ENCODE measurements at places on chromosomes 16 and 17.
A peak's percentile ranks its signal among the peaks of the same experiment; 100 is the strongest.

- no peak for DNase-seq
Observed at GRCh38 chr17:72971226-72971880, 121.1 kb downstream of the SLC39A11 start.

DNA sequence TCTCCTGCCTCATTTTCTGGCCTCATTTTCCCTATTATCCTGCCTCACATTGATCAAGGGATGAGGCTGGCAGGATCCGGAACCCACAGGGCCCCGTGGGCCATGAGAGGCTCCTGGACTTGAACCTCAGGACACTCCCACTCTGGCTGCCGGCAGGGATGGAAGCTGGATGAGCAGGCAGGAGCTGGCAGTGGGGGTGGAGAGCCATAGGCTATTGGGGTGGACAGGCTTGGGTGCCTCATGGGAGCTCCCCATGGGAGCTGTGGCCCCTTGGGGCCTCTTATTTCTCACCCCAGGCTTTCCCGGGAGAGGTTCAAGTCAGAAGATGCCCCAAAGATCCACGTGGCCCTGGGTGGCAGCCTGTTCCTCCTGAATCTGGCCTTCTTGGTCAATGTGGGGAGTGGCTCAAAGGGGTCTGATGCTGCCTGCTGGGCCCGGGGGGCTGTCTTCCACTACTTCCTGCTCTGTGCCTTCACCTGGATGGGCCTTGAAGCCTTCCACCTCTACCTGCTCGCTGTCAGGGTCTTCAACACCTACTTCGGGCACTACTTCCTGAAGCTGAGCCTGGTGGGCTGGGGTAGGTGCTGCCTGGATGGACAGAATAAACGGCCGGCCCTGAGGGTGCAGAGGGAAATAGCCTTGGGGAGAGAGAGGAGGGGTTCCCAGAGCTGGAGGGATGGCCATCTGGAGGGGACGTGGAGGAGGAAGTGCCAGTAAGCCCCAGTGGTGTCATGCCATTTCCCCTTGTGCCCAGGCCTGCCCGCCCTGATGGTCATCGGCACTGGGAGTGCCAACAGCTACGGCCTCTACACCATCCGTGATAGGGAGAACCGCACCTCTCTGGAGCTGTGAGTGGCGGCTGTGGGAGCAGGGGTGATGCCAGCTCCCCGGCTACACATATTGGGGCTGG, 10.7 kb upstream of the DRC7 start:
- no peak for DNase-seq

GRCh38 chr16:1696863-1697262, 9.1 kb upstream of the MAPK8IP3 start:
- DNase-seq, result no peak

DNA sequence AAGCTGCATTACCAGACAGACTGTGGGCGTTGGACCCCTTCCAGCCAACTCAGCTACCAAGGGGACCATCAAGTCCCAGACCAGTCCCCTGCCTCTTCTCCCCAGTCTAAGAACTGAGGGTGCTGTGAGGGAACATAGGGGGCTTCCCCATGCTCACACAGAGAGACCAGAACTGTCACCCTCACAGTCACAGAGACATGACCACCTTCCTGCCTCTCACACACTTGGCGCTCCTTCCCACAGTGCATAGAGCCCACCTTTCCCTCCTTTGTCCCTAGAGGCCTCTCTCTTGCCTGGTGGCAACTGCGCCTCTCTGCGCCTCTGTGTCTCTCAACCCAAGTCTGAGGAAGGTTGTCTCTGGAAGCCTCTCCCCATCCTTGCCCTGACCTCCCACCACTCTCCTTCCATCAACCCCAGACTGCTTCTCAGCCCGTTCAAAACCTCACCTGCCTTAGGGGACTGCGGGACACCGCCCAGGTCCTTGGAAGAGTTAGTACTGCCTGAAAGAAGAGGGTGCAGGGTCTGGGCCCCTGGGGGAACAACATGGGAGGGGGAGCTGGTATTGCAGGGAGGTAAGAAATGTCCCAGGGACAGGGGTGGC, 6.1 kb upstream of the LHX1 start:
- DNase-seq, result no peak

- no peak for DNase-seq
Observed at GRCh38 chr17:61442878-61443474, 9.2 kb upstream of the TBX4 start.

DNA sequence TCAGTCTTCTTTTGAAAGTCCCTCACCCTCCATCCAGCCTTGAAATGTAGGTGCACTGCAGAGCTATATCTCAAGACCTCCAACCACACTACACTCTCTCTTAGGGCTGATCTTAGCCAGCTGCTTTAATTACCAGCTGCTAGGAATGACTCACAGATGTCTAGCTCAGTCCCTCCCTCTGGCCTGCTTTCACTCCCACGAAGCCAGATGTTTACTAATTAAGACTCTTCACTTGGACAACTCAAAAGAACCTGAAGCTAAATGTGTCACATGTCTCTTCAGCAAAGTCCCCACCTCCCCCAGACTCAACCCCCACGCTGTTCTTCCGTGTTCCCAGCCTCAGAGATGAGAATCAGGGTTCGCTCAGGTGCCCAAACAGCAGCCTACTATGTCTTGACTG, 2.6 kb downstream of the GTF3C1 start:
- DNase-seq, result no peak

DNA sequence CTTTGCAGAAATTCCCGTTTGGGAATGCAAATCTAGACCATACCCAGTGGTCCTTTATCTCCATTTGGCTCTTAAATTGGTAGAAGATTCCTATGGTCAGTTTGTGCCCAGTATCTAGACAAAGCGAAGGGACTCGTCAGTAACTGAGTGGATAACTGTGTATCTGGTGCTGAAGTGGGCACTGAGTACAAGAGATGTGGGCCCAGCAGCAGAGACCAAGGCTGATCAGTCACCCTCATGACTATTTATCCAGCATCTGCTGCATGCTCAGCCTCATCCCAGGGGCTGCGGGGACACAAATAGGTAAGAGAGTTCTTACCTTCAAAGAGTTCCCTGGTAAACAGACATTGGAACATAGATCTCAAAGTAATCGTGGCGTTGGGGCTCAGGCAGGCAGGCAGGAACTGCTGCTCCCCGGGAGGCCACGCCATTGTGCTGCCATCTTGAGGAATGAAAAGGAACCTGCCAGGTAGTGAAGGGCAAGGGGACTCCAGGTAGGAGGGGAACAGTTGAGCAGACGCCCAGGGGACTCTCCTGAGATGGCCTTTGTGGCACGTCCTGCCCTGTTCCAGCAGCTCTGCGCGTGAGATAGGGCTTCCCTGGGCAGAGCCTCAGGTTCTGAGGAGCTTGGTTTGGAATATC, 10.3 kb downstream of the NT5M start:
- DNase-seq, result peak; percentile 79

- DNase-seq, result peak; percentile 79
Observed at GRCh38 chr16:67672739-67673662, 6.4 kb downstream of the C16orf86 start.

DNA sequence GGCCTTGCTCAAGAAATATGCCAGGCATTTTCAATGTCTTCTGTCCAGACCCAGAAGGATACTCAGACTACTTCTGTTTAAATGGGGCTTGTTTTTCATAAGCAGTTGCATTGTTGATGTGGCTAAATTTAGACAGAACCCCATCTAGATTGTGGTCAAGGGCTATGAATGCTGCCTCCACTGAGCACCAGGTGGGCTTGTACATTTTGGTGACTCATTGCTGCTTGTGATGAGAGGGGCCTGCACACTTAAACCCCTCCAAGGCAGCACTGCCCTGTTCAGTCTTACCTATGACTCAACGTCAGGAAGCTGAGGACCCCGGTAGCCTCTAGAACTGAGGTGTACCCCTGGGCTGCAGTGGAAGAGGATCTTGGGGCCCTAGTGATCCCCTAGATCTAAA, 144.0 kb downstream of the PRKCA start:
- no peak for DNase-seq

- DNase-seq, result no peak
Observed at GRCh38 chr17:7223375-7223774, 3.6 kb downstream of the ACADVL start.

GRCh38 chr17:1164935-1165556, 14.7 kb downstream of the ABR start:
- DNase-seq, result no peak

DNA sequence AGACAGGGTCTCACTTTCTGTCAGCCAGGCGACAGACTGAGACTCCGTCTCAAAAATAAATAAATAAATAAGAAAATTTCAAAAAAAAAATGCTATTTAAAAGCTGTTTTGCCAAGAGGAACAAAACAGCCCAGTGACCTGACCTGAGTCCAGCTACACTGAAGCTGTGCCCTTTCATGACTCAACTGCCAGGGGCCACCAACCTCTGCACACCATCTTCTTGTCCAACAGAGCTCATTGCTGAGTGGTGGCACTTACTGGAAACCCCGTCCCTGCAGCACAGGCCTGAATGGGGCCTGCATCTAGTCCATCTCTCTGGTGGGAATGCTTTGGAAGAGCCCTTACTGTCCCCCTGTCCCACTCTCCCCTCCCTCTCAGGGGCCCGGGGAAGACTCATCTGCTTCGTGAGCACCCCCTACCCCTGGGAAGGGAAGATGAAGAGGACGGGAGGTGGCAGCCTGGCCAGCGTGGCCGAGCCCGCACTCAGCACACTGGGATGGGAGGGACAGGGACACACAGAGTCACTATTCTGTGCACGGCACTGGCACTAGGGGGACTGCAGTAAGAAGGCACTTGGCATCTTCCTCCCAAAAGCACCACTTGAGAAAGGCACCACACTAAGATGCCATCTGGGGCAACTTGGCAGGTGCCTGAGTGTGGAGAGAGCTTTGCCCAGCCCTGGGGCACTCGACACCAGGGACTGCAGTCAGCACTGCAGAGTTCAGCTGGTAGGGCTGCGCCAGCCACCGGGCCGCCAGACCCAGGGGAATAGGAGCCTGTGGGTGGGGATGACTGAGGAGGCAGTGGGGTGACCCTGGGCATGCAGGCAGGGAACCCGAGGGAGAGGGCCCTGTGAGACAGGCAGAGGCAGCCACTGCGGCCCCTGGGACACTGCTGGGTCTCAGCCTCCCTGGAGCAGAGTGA, 13.5 kb downstream of the FBXO31 start:
- no peak for DNase-seq

GRCh38 chr16:12760819-12761611, 42.7 kb downstream of the CPPED1 start:
- no peak for DNase-seq

- no peak for DNase-seq
Observed at GRCh38 chr17:28663723-28664122, 1.7 kb downstream of the SUPT6H start.

DNA sequence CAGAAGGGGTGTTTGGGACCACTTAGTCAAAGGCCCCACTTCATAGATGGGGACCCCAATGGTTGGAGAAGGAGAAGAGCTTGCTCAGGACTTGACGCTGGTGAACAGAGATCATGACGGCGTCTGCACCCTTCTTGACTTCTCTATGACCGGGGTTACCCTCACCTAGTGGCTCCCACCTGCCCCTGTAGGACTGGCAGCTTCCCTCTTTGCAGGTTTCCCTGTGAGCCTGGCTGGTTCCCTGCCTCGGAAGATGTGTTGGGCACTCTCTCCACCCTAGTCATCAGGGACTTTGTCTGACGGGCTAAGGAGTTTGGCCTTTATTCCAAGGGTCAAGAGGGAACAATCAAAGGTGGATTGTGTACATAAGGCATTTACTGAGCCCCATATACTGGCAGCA, 22.7 kb downstream of the TBX4 start:
- DNase-seq, result no peak

DNA sequence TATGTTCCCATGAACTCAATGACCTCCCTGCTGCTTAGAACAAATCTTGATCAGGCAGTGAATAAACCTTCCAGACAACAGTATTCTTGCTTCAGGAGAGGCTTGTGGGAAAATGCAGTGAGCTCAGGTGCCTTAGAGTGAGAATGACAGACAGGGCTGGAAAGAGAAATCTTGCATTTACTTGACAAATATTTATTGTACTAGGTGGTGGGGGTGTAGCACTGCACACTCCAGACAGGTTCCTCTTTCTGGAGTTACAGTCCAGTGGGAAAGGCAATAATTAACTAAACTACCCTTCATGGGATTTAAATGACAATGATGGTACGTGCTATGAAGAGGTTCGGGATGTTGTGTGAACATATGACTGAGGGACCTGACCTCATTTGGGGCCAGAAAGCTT, 182.9 kb downstream of the SHISA9 start:
- DNase-seq, result no peak

- DNase-seq, result peak; percentile 41
Observed at GRCh38 chr16:14310519-14310991, 239.4 kb downstream of the MRTFB start.

GRCh38 chr16:25413975-25414374, 156.3 kb upstream of the ZKSCAN2 start:
- DNase-seq, result no peak

- no peak for DNase-seq
Observed at GRCh38 chr17:44408786-44409185, 19.3 kb upstream of the ITGA2B start.

DNA sequence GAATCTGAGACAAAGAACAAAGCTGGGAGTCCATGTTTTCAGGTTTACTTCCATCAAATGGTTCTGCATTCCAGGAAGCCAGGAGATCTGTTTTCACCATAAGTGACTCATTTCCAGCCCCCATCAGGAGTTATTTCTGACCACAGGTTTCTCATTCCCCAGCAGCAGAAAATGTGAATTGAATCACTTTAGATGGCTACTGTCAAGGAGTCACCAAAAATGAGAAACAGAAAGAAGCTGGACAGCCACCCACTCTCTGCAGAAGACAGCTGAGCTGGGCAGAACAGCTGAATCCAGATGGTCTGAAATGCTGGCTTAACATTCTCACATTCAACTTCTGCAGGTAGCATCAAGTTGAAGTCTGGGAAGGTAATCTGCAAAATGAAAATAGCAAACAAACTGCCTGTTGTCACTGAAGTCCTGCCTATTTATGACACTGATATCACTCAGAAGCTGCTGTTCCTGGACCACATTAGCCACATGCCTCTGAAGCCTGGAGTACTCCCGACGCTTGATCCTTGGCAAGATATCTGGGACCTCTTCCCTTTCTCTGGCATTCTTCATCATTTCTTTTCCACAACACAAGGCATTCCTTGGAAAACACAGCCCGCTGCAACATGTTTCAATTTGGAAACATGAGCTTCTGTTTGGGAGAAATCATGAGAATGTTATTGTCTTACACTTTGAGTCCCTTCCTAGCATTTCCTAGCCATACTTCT, 15.3 kb downstream of the CCL11 start:
- DNase-seq, result no peak

DNA sequence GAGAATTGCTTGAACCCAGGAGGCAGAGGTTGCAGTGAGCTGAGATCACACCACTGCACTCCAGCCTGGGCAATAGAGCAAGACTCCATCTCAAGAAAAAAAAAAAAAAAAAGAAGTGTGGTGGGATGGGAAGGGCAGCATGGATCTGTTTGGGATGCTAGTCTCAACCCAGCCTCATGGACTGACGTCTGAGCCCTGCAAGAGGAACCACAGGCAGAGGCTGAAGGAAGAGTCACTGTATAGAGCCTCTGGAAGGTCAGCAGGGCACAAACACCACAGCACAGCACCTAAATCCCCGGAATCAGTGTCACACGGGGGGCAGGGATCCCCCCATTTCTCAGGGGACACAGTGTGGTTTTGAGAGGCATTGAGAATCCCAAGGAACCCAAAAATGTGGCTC, 10.9 kb upstream of the CXCL16 start:
- DNase-seq, result no peak

DNA sequence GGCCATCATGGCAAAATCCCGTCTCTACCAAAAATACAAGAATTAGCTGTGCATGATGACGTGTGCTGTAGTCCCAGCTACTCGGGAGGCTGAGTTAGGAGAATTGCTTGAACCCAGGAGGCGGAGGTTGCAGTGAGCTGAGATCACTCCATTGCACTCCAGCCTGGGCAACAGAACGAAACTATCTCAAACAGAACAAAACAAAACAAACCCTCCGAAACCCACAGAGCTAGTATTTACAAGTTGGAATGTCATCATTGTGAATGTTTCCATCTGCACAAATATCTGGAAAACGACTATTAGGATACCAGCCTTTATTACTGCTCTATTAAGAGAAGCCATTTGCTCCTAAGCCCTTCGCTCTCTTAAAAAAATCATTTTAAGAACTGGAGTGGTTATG, 26.0 kb downstream of the SMARCE1 start:
- DNase-seq, result no peak

All from WTC11 (cell line).